ENCODE measurements at places on chromosomes 6 and 20. TPM values are rescaled to one million over a fixed set of nuclear protein-coding genes. Genes with fewer than 3 reads are reported as not detected.

The VSX1 gene
- polyA plus RNA-seq = 0.11 TPM

The ULBP3 gene
- polyA plus RNA-seq = 2.3 TPM

The ZNF341 gene
- polyA plus RNA-seq = 2.3 TPM

The FAM83C gene
- polyA plus RNA-seq = not detected

The TSBP1 gene
- not detected for polyA plus RNA-seq

The IP6K3 gene
- 0.11 TPM for polyA plus RNA-seq

The ANKEF1 gene
- 3.6 TPM for polyA plus RNA-seq

The MYB gene
- 0.07 TPM for polyA plus RNA-seq

The C6orf52 gene
- 0.73 TPM for polyA plus RNA-seq

The OOEP gene
- polyA plus RNA-seq = 0.43 TPM

The FLRT3 gene
- polyA plus RNA-seq = 9.0 TPM

The SIRPD gene
- polyA plus RNA-seq = not detected

The NRSN1 gene
- not detected for polyA plus RNA-seq

The NKX2-4 gene
- polyA plus RNA-seq = not detected

The LIN28B gene
- not detected for polyA plus RNA-seq

The LHFPL5 gene
- not detected for polyA plus RNA-seq

The EYA4 gene
- 2.5 TPM for polyA plus RNA-seq

The ETV7 gene
- 1.2 TPM for polyA plus RNA-seq

The LY86 gene
- 2.4 TPM for polyA plus RNA-seq

The B4GALT5 gene
- polyA plus RNA-seq = 22.2 TPM

The TNF gene
- polyA plus RNA-seq = 1.0 TPM

The MBOAT1 gene
- polyA plus RNA-seq = 11.0 TPM

The RIPPLY2 gene
- polyA plus RNA-seq = 0.24 TPM

The KIF25 gene
- 0.96 TPM for polyA plus RNA-seq

The ANKRD6 gene
- 19.8 TPM for polyA plus RNA-seq

The MATN4 gene
- polyA plus RNA-seq = not detected

The AIF1 gene
- polyA plus RNA-seq = 82.4 TPM

The SEMG1 gene
- polyA plus RNA-seq = not detected
